ENCODE measurements at places on chromosomes 11 and 22. TPM values are rescaled to one million over a fixed set of nuclear protein-coding genes. Genes with fewer than 3 reads are reported as not detected.

The MAJIN gene
- not detected for total RNA-seq

The APOL4 gene
- total RNA-seq: 9.3 TPM

The LSP1 gene
- total RNA-seq: 0.98 TPM

The VSIG10L2 gene
- total RNA-seq: not detected

The EFCAB6 gene
- total RNA-seq: 7.6 TPM

The SCGB1D1 gene
- total RNA-seq: not detected

The BIRC2 gene
- total RNA-seq: 112 TPM

The CRYBB3 gene
- total RNA-seq: not detected

The ZPR1 gene
- total RNA-seq: 31.7 TPM

The SMC1B gene
- not detected for total RNA-seq

The CNTF gene
- total RNA-seq: 1.2 TPM

The IGLL5 gene
- not detected for total RNA-seq

The CXCR5 gene
- total RNA-seq: not detected

The RNF121 gene
- total RNA-seq: 17.5 TPM

The LRP4 gene
- total RNA-seq: 14.5 TPM

The OR4A16 gene
- total RNA-seq: not detected

The TMPRSS13 gene
- total RNA-seq: 0.25 TPM

The PHETA2 gene
- 2.5 TPM for total RNA-seq

The GAB4 gene
- total RNA-seq: not detected

The OR8G5 gene
- not detected for total RNA-seq

The TOP3B gene
- total RNA-seq: 12.3 TPM

The CDC42EP2 gene
- 2.7 TPM for total RNA-seq

The GPHA2 gene
- not detected for total RNA-seq

The GPR152 gene
- not detected for total RNA-seq

The USH1C gene
- total RNA-seq: 0.49 TPM

The ARFIP2 gene
- total RNA-seq: 23.4 TPM

The OR52R1 gene
- not detected for total RNA-seq

The PIH1D2 gene
- 1.5 TPM for total RNA-seq

The KBTBD3 gene
- 9.1 TPM for total RNA-seq

The MS4A3 gene
- total RNA-seq: 0.98 TPM

The TBX10 gene
- not detected for total RNA-seq

The RBM4 gene
- 119 TPM for total RNA-seq

The E2F8 gene
- total RNA-seq: 0.49 TPM

The CCDC188 gene
- 1.5 TPM for total RNA-seq

The PKNOX2 gene
- total RNA-seq: 5.4 TPM

The SORL1 gene
- total RNA-seq: 40.6 TPM

The CDKN1C gene
- 25.8 TPM for total RNA-seq

The GRM5 gene
- 141 TPM for total RNA-seq

The OR52A1 gene
- total RNA-seq: not detected

The PLEKHA7 gene
- total RNA-seq: 5.7 TPM

The CYP2D6 gene
- 2.0 TPM for total RNA-seq

The OR5B21 gene
- total RNA-seq: not detected

The ARHGEF17 gene
- total RNA-seq: 17.9 TPM

The OR10G4 gene
- not detected for total RNA-seq

The MMP27 gene
- total RNA-seq: not detected

The SLC25A17 gene
- 24.8 TPM for total RNA-seq

The TCN1 gene
- total RNA-seq: not detected

The ESAM gene
- 6.1 TPM for total RNA-seq

The MTMR2 gene
- total RNA-seq: 27.5 TPM

The MN1 gene
- total RNA-seq: 64.2 TPM

The DDX25 gene
- total RNA-seq: 19.9 TPM

The MUC5AC gene
- total RNA-seq: 0.25 TPM

The SCN2B gene
- total RNA-seq: 3.0 TPM

The OR5A1 gene
- total RNA-seq: not detected

The GALNT18 gene
- total RNA-seq: 15.0 TPM
